Suppressor macrophage treated with lipopolysaccharide for 4 hours (primary cell): ENCODE measurements at places on chromosomes 12 and 14.
A peak's percentile ranks its signal among the peaks of the same experiment; 100 is the strongest.

GRCh38 chr12:129696926-129697325 is 206.9 kb downstream of the TMEM132D start:
- no peak for DNase-seq

- DNase-seq, result peak; percentile 37
Observed at GRCh38 chr12:674272-674781, 11.1 kb upstream of the NINJ2 start.

- DNase-seq, result no peak
Observed at GRCh38 chr12:52833922-52834726, at the start of gene KRT79. KRT79 (minus strand) TSS chr12:52834311; CDS start chr12:52834260, 51 bp downstream.

GRCh38 chr14:93160353-93160801 is 24.3 kb downstream of the MOAP1 start:
- peak; percentile 21 for DNase-seq

DNA sequence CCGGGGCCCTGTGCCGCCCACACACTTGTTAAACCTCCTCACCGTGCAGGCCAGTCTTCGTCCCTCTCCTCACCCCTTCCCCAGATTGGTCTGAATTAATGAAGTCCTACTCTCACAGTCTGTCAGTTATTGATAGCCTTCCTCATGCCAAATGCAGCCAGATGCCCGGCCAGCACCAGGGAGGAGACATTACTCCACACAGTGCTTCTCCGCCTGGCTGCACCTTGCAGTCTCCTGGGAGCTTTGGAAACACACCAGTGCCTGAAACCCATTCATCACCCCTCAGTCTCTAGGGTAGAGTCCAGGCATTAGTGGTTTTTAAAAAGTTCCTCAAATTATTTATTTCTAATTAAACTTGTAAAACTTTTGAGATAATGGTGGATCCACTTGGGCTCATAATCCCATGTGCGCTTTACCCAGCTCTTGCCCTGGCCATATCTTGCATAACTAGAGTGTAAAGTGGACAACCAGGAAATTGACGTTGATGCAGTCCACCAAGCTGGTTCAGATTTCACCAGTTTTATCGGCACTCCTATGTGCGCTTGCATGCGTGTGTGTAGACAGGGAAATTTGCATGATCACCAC is 38.2 kb upstream of the TSPAN9 start:
- no peak for DNase-seq
